ENCODE measurements at places on chromosomes 13 and 19. TPM values are rescaled to one million over a fixed set of nuclear protein-coding genes. Genes with fewer than 3 reads are reported as not detected.

DNA sequence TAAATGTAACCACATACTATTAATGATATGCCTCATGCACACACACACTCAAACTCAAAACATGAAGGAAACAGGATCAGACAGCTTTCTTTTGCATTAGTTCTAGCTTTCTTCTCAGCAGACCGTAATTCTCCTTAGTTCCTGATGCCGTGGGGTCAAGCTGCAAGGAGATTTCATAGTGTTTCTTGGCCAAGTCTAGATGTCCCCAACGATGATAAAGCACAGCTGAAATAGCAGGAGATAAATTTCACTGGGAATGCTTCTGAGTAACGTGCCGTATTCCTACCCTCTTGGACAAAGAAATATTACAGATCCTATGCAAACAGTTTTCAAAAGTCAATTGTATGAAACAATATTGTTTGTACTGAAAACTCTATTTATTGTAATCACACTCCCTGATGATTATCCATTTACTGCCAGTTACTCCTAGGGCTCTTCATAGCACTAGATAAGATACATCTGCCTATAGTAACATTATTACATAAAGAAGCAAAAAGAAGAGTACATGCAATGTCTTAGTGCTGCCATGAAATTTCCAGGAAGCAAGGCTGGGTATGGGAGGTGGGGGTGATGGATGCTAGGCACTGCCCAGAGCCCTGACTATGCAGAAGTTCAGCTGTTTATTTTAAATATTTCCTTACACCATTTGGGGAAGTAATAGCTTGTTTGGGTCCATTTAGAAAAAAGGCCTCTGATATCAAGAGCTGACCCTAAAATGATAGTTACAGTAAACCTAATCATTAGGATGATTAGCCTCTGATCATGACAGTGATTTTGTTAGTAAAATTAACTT lies 16.5 kb upstream of the GGACT start:
- no peak for DNase-seq
- H3K27ac ChIP-seq: no peak overlapping the region
- H3K4me3 ChIP-seq: no peak overlapping the region
- H3K36me3 ChIP-seq: no peaks in the 10 kb centered on the region
- H3K4me1 ChIP-seq: peaks cover 7% of the 10 kb centered on the region
- no peaks in the 10 kb centered on the region for H3K27me3 ChIP-seq

The PGLYRP2 gene
- not detected for total RNA-seq

- DNase-seq: no peak
- peaks cover 29% of the 10 kb centered on the region for H3K27me3 ChIP-seq
Observed at GRCh38 chr19:7636691-7637373, at the start of gene STXBP2. TSS of gene STXBP2 (plus strand) at chr19:7637110. CDS start at chr19:7637150, 40 bp downstream.

DNA sequence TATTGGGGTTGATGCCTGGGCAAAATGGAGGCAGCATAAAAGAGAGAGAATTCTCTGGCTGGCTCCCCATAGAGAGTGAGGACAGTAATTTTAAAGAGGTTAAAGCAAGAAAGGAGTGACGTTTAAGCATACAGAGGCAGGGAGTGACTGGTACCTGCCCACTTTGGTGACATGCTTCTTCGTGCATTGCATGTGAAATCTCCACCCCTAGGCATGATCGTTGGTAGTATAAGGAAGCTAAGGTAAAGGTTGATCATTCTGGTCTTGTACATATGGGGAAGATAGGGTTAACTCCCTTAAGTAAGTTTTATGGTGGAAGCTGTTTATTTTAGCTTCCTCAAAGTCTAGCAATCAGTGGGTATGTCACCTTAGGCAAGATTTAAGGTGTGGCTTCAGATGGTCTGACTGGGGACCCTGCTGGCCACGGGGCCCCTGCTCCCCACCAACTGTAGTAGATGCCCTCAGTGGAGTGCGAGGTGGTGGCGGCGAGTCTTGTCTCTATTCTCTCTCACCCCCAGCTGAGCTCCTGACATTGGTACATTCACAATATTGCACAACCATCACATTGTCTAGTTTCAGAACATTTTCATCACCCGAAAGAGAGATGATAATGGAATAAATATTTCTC lies 797.5 kb upstream of the SPRY2 start:
- no peak overlapping the region for H3K4me3 ChIP-seq
- H3K27ac ChIP-seq: no peak overlapping the region
- no peaks in the 10 kb centered on the region for H3K36me3 ChIP-seq
- H3K27me3 ChIP-seq: no peaks in the 10 kb centered on the region
- no peaks in the 10 kb centered on the region for H3K4me1 ChIP-seq

The ZNF865 gene
- total RNA-seq: 16.1 TPM

GRCh38 chr19:13430790-13431582 lies 75.3 kb downstream of the CACNA1A start:
- H3K4me1 ChIP-seq: no peaks in the 10 kb centered on the region
- no peaks in the 10 kb centered on the region for H3K36me3 ChIP-seq
- no peaks in the 10 kb centered on the region for H3K27me3 ChIP-seq
- H3K4me3 ChIP-seq: no peak overlapping the region
- H3K27ac ChIP-seq: no peak overlapping the region

GRCh38 chr19:18373892-18374629 lies 11.9 kb upstream of the GDF15 start:
- no peak overlapping the region for H3K4me3 ChIP-seq
- H3K4me1 ChIP-seq: peaks cover 15% of the 10 kb centered on the region
- DNase-seq: peak; percentile 41
- no peaks in the 10 kb centered on the region for H3K27me3 ChIP-seq
- H3K27ac ChIP-seq: peak overlapping the region; percentile 85

The CEACAM7 gene
- total RNA-seq: 0.44 TPM

- H3K27me3 ChIP-seq: no peaks in the 10 kb centered on the region
- no peak overlapping the region for H3K27ac ChIP-seq
- no peaks in the 10 kb centered on the region for H3K36me3 ChIP-seq
- no peak overlapping the region for H3K4me3 ChIP-seq
- no peak for DNase-seq
Observed at GRCh38 chr13:98889419-98890085, 88.3 kb downstream of the DOCK9 start.
